Activated CD8-positive, alpha-beta memory T cell treated with anti-CD3 and anti-CD28 coated beads, Interleukin-2, amount 50 U/mL, for 4 hours (primary cell): ENCODE measurements at places on chromosomes 7 and 10.

- no peak for DNase-seq
These were observed 87.0 kb upstream of the SLC25A13 start for GRCh38 chr7:96408881-96409280.

- no peak for DNase-seq
These were observed 5.4 kb downstream of the BAIAP2L1 start for GRCh38 chr7:98395481-98395880.

DNA sequence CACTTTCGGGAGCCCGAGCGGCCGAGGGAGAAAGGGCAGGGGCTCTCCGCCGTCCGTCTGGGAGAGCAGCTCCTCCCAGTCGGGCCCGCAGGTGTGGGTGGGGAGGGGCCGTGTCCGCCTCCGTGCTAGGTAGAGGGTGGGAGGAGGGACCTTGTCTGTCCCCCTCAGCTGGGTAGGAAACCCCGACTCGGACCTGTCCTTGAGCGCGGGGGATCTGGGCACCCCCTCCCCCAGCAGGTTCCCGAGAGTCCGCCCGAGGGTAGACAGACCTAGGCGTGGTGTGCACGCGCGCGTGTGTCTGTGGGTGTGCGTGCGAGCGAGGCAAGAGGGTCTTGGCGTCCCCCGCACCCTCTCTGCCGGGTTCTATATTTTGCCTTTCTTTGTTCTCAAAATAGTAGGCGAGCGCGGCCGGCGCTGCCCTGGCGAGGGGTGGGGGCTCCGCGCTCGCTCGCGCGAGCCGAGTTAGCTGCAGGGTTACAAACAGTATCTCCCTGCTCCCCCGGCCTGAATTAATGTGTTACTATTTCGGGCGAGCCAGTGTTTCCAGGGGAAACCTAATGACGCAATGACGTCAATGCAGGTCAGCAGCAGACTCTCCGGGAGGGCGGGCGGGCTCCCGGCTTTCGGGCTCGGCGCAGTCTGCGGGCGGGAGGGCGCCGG is 73.9 kb upstream of the LEP start:
- no peak for DNase-seq

GRCh38 chr10:43795639-43796038 is 147.0 kb upstream of the ZNF32 start:
- DNase-seq = no peak

- DNase-seq = peak; percentile 41
These were observed at the start of gene PTPN12 for GRCh38 chr7:77537136-77537777. Gene PTPN12, plus strand, starts transcription at chr7:77537295. Its CDS starts 252 bp downstream, at chr7:77537547.

DNA sequence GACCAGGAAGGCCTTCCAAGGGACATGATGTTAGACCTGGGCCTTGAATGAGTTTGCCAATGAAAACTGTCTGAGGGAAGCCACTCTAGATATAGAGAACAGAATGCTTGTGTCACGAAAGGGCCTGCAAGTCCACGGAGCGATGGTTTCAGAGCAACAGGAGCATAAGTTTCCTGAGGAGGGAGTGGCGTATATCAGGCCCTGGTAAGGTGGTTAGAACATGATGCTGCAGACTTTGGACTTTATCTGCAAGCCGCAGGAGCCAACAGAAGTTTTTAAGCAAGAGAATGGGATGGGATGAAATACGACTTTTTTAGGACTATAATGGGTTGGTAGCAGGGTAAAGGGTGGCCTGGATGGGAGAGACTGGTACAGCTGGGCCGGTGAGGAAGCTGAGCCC is 136.0 kb downstream of the FGFR2 start:
- DNase-seq = no peak

GRCh38 chr7:130390486-130390885 is 10.2 kb downstream of the CPA1 start:
- DNase-seq = no peak

DNA sequence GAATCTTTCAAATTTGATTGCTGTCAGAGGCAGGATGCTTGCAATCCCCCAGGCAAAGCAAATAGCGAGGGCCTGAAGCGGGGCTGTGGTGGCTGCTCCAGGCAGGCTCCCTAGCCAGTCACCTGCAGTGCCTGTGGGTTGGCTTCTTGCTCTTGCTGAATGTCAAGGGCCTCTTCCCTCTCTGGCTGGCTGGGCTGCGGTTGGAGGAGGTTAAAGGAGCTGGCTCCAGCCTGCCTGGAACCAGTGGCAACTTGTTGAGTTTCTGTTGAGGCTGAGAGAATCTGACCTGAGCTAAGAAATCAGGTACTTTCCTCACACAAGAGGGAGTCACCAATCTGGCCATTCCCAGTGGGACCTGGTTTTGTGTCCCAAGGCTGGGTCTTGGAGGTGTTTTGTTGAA is 134.7 kb downstream of the TMEM178B start:
- DNase-seq = no peak

DNA sequence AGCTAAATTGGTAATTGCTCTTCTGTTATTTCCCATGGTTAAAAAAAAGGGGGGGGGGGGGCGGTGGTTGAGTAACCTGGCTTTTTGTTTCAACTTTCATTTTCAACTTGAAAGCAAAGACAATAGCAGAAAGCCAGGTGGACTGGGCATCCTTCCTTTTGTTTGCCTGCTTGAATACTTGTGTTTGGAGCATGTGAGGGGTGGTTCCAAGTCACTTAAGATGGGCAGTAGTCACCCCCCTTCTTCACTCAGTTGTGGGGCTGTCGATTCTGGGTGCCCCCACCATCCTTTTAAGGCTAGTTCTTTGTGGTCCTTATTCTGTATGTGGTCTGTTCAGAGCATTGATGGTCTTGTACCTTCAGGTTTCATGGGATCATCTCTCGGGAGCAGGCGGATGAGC is 165.6 kb upstream of the PRR15 start:
- no peak for DNase-seq

GRCh38 chr7:154903083-154903731 is 99.7 kb downstream of the PAXIP1 start:
- no peak for DNase-seq

- no peak for DNase-seq
These were observed 351.9 kb downstream of the THSD7A start for GRCh38 chr7:11480143-11480542.

DNA sequence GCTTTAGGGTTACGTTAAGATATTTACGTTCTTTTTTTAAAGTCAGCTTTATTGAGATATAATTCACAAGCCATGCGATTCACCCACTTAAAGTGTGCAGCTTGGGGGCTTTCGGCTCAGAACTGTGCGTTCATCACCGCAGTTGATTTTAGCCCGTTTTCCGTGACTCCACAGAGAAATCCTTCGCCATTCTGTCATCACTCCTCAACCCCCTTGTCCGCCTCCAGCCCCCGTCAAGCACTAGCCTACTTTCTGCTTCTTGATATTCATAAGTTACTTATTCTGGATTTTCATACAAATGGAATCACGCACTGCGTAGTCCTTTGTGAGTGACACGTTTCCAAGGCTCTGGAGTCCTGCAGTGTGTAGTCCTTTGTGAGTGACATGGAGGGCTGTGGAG is 20.4 kb downstream of the FAM20C start:
- no peak for DNase-seq

- no peak for DNase-seq
These were observed 7.8 kb upstream of the SEC61A2 start for GRCh38 chr10:12121673-12122072.

- DNase-seq = no peak
These were observed 78.4 kb downstream of the RNF216 start for GRCh38 chr7:5702876-5703571.

DNA sequence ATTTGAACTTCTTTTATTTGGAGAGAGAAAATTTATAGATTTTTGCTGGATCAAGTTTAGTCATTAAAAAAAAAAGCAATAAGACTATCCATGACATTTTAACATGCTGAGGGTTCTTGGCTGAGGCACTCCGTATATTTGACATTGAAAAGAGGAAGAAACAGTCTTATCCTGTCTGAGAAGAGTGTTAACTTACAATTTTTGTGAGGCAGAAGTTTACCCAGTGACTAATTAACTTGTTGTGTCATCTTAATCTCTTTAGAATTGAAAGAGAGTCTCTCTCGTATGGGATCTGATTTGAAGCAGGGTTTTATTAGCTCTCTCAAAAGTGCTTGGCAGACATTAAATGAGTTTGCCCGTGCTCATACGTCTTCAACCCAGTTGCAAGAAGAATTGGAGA is 39.3 kb downstream of the SEC23IP start:
- no peak for DNase-seq

DNA sequence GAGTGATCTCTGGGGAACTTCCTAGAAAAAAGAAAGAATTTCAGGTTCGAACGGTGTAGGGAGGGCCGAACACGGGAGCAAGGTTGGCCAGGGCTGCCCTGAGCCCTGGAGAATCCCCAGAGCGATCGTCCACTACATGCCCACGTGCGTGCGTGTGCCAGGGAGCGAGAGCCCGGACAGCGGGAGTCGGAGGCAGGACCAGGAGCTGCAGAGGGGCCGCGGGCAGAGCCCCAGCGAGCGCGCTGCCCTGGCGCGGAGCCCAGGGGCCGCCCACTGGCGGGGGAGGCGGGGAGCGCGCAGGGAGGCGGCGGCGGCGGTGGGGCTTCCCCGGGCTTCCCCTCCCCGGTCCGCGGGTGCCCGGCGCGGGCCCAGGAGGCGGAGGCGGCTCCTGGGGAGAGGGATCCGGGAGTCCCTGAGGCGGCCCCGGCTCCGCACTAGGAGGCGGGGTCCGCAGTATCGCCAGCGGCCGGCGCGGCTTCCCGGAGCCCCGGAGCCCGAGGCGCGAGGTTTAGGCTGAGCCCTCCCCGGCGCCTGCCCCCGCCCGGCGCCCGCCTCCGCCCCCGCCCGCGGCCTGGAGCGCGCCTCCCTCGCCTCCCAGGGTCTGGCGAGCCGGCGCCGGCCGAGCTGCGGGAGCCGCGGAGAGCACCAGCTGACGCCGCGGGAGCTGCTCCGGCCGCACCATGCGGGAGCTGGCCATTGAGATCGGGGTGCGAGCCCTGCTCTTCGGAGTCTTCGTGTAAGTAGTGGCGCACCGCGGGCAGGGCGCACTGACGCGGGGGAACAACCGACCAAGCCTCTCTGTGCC is at the start of gene PLPP4:
Gene PLPP4, plus strand, starts transcription at position 602 of the 805 bp plus-strand sequence. Its CDS starts 79 bp downstream, at position 681.
- no peak for DNase-seq

DNA sequence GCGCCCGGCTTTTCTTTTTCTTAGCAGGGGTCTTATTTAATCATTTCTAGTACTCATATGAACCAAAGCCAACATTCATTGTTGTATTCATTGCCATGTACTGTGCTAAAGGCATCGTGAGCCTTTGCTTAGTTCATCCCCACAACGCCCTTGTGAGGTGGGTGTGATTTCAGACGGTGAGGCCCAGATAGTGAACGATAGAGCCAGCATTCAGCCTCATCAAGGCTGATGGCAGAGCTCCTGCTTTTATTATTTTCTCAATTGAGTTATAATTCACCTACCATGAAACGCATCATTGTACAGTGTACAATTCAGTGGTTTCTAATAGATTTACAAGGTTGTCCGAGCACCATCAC is 50.1 kb downstream of the HK1 start:
- DNase-seq = no peak

DNA sequence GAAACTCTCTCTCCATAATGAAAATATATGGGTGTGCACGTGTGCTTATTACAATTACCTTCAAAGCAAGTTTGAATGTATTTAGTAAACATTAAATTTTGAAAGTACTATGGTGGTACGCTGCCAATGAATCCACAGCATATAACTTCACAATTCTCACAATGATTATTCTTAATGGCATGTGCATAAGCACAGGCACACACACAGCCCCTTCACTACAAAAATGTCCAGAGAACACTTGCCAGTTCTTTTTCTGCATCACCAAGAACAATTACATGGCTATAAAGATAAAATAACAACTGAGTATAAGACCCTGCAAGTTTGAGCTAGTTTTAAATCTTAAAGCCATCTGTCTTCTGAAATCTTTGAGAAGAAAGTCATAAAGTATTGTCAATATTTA is 22.2 kb downstream of the SGCE start:
- DNase-seq = no peak

DNA sequence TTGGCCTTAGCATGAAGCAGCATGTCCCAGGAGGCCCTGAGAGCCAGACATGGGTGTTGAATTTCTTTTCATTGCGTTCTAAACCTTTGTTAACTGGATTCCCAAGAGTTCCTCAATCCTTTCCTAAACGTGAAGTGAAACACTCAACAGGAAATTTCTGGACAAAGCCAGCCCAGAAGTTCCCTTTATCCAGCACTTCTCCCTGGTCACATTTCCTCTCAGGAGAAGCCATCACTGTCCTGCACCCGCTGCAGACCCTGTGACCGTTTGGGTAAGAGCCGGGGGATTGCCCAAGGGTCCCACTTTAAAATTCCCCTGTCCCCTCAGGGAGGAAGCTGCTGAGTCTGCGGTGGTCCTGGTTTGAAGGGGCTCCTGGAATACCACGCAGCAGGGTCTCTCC is 88.0 kb upstream of the ZPBP start:
- no peak for DNase-seq

DNA sequence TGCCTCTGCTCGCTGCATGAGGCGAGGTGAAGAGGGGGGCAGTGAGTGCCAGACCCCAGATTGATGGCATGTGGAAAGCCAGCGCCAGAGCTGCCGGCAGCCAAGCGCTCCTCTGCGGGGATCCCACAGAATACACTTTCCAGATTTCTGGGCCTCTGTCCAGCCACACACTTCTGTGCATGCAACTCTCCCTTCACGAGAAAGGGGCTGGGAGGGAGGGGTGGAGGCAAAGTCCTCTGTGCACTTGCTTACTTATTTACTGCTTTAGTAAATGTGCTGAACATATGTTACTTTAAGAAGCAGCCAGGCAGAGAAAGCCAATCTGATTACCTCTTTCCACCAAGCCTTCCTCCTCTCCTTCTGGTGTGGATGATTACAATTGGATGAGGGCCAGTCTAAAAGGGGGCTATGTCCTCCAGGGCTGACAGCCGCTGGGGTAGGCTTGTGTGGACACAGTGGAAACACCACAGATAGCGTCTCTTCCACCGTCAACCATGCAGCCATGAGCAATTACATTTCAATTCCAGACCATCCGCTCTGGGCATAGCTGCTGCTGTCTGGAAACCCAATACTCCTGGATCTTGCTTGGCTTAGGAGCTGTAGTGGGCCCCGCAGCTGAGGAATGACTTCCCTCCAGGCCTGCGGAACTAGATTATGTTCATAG is 322.8 kb upstream of the ANKRD30A start:
- no peak for DNase-seq

DNA sequence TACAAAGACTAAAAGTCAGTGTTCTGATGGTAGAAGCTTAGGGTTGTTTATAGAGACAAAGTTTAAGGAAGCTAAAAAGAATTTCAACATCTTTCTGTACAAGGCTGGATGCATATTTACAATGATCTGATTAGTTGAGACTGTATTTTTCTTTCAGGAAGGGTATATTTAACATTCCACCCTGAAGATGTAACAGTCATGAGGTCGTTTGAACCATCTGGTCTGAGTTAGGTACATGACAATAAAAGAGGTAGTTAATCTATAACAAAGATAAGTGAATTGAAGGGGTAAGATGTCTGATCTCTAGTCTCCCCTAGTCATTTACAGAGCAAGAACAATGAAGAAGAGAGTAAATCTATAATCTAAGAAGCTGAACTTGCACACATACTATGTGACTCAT is 821.2 kb downstream of the CNTNAP2 start:
- no peak for DNase-seq

GRCh38 chr10:110841767-110842267 is 29.9 kb upstream of the PDCD4 start:
- no peak for DNase-seq

- no peak for DNase-seq
These were observed 260.5 kb upstream of the CACNA2D1 start for GRCh38 chr7:82704121-82704520.

- DNase-seq = no peak
These were observed 312.6 kb downstream of the WDR37 start for GRCh38 chr10:1368842-1369171.
